Calu3 (cell line): ENCODE measurements at places on chromosomes 2 and 18.

GRCh38 chr2:233513953-233514655, 52.5 kb downstream of the USP40 start:
- DNase-seq: no peak

- peak; percentile 73 for DNase-seq
Measured at GRCh38 chr2:226411727-226412360, 387.8 kb downstream of the IRS1 start.

GRCh38 chr2:23243073-23243659, 141.8 kb upstream of the KLHL29 start:
- DNase-seq: no peak

GRCh38 chr18:46917108-46917802, at the start of the genes KATNAL2 and PIAS2:
KATNAL2 (plus strand) TSS chr18:46917602; CDS start chr18:46946873, 29,271 bp downstream.
PIAS2 (minus strand) TSS chr18:46917507; CDS start chr18:46917345, 162 bp downstream.
- DNase-seq: peak; percentile 77

GRCh38 chr18:78309924-78310323, 669.7 kb upstream of the SALL3 start:
- DNase-seq: no peak

DNA sequence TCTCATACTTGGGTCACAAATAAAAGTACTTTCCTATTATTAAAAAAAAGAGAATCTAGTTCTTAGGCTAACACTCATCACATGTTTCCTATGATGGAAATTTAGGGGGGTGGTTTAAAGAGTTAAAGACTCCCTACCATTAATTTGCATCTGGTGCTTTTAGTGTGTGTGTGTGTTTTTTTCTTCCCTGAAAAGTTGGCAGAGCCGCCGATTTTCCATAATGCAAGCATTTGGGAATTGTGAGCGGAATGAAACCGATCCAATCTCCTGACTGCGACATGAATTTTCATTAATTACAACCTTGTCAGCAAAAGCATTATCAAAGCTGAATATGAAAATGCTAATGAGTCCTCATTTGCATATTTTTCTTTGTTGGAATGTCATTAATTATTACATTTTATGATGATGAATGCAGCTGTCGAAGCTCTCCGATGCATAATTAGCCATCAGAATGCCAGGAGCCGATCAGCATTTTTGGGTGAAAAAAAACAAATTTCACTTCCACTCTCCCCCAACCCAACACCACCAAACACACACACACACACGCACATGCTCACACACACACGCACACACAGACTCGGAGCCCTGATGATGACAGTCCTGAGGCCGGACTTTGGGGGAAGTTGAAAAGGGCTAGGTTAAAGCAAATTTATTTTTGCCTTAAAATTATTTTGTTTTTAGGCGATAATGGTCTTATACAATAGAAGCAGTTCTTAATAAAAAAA, 165.4 kb downstream of the TCF4 start:
- DNase-seq: no peak

- no peak for DNase-seq
Measured at GRCh38 chr18:2536493-2536892, 34.8 kb downstream of the METTL4 start.
